ENCODE measurements at places on chromosomes 6 and 20. TPM values are rescaled to one million over a fixed set of nuclear protein-coding genes. Genes with fewer than 3 reads are reported as not detected.

The CST3 gene
- total RNA-seq = 1.0 TPM

The RUNX2 gene
- total RNA-seq = 14.6 TPM

The WDR46 gene
- total RNA-seq = 63.5 TPM

The KCNQ5 gene
- total RNA-seq = 5.1 TPM

The FAM83C gene
- total RNA-seq = not detected

- H3K4me1 ChIP-seq = peaks cover 9% of the 10 kb centered on the region
- no peak overlapping the region for H3K27ac ChIP-seq
- no peak overlapping the region for H3K4me3 ChIP-seq
These were observed 38.9 kb downstream of the CSNK2A1 start for GRCh38 chr20:504632-505075.

GRCh38 chr20:43238833-43239232 lies 49.1 kb upstream of the PTPRT start:
- H3K4me1 ChIP-seq = no peaks in the 10 kb centered on the region
- no peaks in the 10 kb centered on the region for H3K27me3 ChIP-seq
- no peak overlapping the region for H3K27ac ChIP-seq
- no peak overlapping the region for H3K4me3 ChIP-seq

DNA sequence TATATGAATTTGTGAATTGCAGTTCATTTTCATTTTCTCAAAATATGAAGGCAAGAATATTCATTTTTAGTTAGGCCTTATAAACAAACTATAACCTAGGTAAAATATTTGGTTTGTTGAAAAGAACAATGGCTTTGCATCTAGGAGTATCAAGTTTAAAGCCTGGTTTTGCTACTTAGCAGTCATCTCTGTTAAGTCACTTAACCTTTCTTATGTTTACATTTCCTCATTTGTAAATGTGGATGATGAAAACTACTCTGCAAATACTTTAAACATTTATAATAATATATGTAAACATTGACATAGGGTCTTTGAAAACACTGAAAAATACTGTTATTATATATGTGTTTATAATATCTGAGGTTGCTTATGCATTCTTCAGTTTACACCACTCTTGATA lies 135.5 kb downstream of the CENPW start:
- no peak overlapping the region for H3K4me3 ChIP-seq
- H3K27ac ChIP-seq = no peak overlapping the region
- no peak for DNase-seq
- H3K4me1 ChIP-seq = no peaks in the 10 kb centered on the region
- H3K27me3 ChIP-seq = no peaks in the 10 kb centered on the region

DNA sequence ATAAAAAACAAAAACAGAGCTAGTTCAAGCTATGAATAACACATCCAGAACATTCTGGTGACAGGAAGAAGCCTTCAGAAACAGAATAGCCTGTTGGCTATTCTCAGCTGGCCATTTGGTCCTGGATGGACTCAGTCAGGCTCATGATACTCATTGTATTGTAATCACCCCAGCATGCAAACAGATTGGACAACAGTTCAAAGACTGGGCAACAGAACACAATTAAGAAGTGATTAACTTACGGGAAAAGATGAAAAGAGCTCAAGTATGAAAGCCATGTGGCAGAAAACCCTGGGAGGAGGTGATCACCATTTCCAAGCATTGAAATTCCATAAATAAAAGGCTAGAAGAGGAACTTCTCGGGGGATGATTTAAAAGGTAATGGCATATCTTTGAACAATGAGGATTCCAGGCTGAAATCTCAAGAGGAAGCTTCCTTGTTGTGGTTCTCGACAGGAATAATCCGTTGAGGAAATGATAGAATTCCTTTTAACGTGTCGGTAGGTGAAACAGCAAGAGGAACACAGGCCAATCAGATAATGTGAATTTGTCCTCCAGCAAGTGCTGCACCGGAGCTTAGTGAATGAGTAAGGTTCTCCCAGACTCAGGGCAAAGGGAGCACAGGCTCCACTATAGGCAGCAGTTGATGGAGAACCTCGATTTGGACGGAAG lies 172.4 kb downstream of the BCAS1 start:
- H3K4me1 ChIP-seq = peaks cover 53% of the 10 kb centered on the region
- no peaks in the 10 kb centered on the region for H3K27me3 ChIP-seq
- H3K4me3 ChIP-seq = no peak overlapping the region

DNA sequence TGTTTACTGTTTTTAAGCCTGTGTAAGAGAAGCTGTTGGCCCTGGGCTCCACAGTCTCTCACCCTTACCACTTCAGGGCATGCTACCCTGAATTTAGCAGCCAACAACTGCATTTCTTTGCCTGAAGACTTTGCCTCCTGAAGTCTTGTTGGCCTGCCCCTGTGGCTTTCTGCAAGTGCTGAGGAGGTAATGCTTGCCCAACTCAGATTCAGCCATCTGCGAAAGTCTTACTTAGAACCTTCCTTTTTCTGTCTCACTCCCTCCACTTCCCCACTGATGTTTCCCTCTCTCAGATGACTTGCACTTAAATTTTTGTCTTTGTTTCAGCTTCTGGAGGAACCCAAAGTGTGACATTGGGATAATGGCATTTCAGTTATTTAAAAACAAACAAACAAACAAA lies 11.8 kb upstream of the IBTK start:
- H3K4me1 ChIP-seq = no peaks in the 10 kb centered on the region
- no peaks in the 10 kb centered on the region for H3K36me3 ChIP-seq
- DNase-seq = no peak
- H3K27ac ChIP-seq = no peak overlapping the region
- H3K27me3 ChIP-seq = peaks cover 2% of the 10 kb centered on the region

DNA sequence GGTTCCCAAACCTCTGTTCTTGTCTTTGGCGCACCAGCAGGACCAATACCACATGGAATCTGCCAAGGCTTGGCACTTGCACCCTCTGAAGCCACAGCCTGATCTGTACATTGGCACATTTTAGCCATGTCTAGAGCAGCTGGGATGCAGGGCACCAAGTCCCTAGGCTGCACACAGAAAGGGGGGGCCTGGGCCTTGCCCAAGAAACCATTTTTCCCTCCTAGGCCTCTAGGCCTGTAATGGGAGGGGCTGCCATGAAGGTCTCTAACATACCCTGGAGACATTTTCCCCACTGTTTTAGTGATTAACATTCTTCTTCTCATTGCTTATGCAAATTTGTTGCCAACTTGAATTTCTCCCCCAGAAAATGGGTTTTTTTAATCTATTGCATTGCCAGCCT lies 5.4 kb upstream of the FAM120B start:
- H3K27ac ChIP-seq = no peak overlapping the region
- H3K36me3 ChIP-seq = no peaks in the 10 kb centered on the region
- DNase-seq = no peak
- H3K27me3 ChIP-seq = peaks cover 40% of the 10 kb centered on the region
- peaks cover 3% of the 10 kb centered on the region for H3K4me1 ChIP-seq

DNA sequence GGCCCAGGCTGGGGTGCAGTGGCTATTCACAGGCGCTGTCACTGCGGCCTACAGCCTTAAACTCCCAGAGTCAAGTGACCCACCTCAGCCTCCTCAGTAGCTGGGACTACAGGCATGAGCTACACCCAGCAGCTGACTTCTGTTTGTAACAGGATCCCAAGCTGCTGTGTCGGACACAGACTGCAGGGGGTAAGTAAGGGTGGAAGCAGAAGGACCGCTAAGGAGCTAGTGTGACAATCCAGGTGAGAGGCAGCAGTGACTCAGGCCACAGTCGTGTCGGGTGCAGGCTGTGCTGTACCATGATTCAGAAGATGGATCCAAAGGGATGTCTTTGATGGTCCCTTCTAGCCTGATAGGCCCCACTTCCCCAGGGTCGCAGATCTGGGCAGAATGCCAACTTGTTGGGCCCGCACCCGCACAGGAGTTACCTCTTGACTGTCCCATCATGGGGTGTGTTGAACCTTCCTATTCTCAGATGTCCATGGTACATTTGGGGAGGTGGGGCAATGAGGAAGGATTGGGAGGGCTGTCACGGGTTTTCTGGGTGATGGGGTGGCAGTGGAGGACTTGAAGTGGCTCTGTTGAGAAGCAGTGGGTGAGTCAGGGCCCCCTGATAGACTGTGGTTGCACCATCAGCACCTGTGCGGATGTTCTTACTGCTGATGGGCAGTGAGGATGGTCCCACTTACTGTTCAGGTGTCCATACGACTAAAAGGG lies 25.3 kb downstream of the AAR2 start:
- peaks cover 3% of the 10 kb centered on the region for H3K36me3 ChIP-seq
- H3K4me3 ChIP-seq = no peak overlapping the region
- no peak for DNase-seq
- H3K27me3 ChIP-seq = no peaks in the 10 kb centered on the region
- no peaks in the 10 kb centered on the region for H3K4me1 ChIP-seq

DNA sequence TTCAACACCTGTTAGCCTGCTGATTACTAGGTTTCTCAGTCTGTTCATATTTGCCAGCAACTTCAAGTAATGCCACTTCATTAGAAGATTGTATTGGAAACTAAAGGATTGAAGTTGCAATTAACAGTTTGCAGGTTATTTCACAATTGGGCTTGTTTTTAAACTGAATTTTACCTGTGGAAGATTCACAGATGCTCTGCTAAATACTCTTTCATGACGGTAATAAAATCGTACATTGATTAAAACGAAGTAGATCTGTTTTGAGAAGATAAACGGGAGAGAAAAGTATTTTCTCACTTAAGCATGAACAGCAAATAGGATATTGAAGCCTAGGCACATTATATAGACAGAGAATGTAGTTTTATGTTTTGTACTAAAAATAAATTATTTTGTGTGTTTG lies 1.6 kb downstream of the RNF182 start:
- H3K27ac ChIP-seq = no peak overlapping the region
- no peaks in the 10 kb centered on the region for H3K36me3 ChIP-seq
- no peak for DNase-seq
- H3K4me3 ChIP-seq = no peak overlapping the region
- peaks cover 64% of the 10 kb centered on the region for H3K27me3 ChIP-seq
- peaks cover 14% of the 10 kb centered on the region for H3K4me1 ChIP-seq

- H3K4me1 ChIP-seq = peaks cover 26% of the 10 kb centered on the region
- no peak overlapping the region for H3K27ac ChIP-seq
- no peak for DNase-seq
- H3K4me3 ChIP-seq = no peak overlapping the region
- peaks cover 5% of the 10 kb centered on the region for H3K36me3 ChIP-seq
These were observed 112.4 kb downstream of the FOXO3 start for GRCh38 chr6:108673153-108673552.

DNA sequence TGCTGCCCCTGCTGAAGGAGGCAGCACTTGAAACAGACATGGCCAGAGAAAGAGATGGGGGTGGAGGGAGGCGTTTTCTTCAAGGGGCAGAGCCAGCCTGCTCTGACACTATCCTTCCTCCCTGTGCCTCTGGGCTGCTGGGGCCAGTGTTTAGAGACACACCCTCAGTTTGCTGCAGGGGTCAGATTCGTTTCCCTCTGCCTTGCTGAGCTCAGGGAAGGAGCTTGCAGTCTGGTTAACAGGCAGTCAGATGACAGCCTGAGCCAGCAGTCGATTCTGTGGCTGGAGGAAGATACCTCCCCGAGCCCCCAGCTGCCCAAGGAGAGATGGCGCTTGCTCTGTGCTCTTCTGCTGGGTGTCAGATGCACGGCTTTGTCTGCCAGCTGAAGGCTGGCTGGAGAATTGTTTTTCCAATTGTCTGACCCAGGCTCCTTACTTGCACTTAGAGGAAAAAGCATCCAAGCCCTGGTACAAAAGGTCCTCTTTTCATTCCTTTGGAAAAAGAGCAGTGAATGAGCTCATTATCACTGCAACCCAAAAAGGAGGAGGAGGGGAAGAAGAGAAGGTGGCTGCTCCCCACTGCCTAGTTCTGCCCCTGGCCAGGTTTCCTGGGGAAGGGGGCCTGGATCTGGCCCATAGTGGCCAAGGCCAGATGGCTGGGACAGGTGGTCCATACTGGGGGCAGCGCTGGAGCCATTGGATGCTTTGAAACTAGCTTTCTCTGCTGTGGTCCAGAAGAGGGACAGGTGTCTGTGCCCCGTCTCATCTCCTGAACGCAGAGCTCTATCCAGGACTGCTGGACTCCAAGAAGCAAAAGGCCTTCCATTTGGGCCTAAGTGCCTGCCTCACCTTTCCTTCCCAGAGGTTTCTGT lies 88.2 kb downstream of the TCP11 start:
- no peaks in the 10 kb centered on the region for H3K27me3 ChIP-seq
- no peaks in the 10 kb centered on the region for H3K36me3 ChIP-seq
- H3K4me1 ChIP-seq = no peaks in the 10 kb centered on the region

DNA sequence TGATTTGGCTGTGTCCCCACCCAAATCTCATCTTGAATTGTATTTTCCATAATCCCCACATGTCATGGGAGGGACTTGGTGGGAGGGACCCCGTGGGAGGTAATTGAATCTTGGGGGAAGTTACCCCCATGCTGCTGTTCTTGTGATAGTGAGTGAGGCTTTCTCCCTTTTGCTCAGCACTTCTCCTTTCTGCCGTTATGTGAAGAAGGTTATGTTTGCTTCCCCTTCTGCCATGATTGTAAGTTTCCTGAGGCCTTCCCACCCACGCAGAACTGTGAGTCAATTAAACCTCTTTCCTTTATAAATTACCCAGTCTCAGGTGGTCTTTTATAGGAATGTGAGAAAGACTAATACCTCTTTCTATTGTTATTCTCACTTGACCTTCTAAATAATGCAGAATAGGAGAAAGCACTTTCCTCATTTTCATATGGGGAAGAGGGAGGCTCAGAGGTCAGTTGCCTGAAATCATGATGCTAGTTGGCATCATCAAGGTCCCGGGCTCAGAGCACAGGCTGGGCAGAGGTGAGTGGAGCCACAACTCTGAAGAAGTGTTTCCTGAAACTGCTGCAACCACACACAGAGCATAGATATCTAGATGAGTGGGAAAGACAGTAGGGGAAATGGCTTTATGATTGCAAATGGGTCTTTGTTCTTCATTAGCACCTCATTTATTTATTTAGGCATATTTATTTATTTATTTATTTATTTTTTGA lies 191.0 kb downstream of the QKI start:
- no peak for DNase-seq
- H3K4me1 ChIP-seq = no peaks in the 10 kb centered on the region
- no peak overlapping the region for H3K4me3 ChIP-seq
- H3K27me3 ChIP-seq = peaks cover 6% of the 10 kb centered on the region
- no peaks in the 10 kb centered on the region for H3K36me3 ChIP-seq
- H3K27ac ChIP-seq = no peak overlapping the region

GRCh38 chr6:168039849-168040248 lies 39.2 kb downstream of the FRMD1 start:
- peaks cover 4% of the 10 kb centered on the region for H3K4me1 ChIP-seq
- H3K27ac ChIP-seq = no peak overlapping the region
- no peak overlapping the region for H3K4me3 ChIP-seq
